ENCODE measurements at places on chromosomes 4 and X.

DNA sequence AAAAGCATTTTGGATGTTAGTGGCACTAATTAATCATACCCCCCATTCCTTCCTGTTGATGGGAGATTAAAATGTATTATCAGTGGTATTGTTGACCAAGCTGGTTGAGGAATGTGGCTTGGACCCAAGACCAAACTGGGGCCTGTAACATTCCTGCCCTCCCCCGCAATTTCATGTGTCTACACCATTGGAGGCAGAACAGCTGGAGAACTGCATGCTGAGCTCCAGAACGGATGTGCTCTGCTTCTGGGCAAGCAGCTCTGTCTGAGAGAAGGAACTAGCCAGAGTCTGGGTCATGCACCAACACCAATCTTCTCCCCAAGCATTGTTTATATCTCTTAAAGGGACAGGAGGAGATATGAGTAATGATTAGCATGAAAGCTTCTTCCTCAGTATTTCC is 185.5 kb downstream of the CEP135 start:
- no peak for DNase-seq

DNA sequence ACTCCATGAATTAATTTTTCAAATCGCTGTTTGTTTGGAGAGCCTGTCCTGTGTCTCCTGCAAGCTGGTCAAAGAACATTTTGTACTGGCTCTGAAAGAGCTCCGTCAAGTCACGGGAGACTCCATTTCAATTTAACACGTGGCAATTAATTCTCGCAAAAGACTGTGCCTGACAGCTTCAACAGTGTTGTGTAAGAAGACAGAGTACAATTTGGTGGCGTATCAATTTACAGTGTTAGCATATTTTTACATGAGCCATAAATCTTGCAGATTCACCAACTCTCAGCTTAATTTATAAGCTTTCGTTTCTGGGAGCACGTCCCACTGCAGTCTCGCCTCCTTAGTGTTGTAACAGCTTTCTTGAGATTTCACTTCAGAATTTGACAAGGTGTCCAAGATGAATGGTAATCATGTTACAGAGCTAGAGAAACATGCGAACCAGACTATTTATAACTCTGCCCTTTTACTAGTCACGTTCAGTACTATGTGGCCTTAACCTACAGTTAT is 70.8 kb downstream of the RWDD4 start:
- peak; percentile 59 for DNase-seq

GRCh38 chrX:42028109-42028508 is 104.8 kb upstream of the CASK start:
- DNase-seq = no peak

GRCh38 chr4:123397144-123398065 is 810 bp downstream of the SPRY1 start:
- no peak for DNase-seq

DNA sequence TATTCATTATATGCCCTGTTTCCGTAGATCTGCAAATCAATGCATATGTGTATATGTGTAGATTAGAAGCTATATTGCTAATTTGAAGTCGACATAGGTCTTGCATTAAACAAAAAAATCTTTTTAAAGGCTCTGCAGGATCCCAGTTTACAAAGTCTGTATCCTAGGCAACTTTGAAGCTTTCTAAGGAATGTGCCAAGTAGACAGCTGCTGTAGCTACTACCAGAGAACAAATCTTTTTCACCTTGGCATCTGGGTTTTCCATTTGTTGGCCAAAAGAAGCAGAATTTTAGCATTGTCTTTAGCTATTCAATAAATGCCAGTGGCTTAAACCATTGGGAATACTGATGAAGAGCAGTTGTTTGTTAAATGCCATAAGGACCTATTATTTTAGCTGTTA is 88.0 kb downstream of the NAA11 start:
- no peak for DNase-seq

DNA sequence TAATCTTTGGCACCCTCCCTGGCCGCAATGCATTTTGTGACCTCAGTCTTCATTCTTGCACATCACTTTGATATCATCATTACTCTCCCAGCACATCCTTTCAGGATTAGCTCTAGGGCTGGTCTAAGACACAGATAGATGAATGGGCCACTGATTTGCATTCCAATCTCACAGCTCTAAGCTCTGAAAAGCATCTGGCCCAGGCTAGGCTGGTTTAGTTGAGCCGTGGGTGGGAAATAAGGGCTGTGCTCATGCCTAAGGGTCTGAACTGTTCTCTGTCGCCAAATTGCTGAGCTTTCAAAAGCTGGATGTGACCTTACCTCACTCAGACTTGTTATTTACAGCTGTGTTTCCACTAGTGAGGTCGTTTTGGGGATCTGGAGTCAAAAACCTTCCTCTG is 30.0 kb upstream of the SLC9A7 start:
- DNase-seq = no peak

GRCh38 chrX:101759000-101759399 is 99.3 kb upstream of the ARMCX2 start:
- peak; percentile 10 for DNase-seq

- no peak for DNase-seq
Observed at GRCh38 chrX:76538860-76539259, 111.3 kb downstream of the MAGEE1 start.

GRCh38 chr4:26194764-26195163 is 126.0 kb upstream of the RBPJ start:
- no peak for DNase-seq

DNA sequence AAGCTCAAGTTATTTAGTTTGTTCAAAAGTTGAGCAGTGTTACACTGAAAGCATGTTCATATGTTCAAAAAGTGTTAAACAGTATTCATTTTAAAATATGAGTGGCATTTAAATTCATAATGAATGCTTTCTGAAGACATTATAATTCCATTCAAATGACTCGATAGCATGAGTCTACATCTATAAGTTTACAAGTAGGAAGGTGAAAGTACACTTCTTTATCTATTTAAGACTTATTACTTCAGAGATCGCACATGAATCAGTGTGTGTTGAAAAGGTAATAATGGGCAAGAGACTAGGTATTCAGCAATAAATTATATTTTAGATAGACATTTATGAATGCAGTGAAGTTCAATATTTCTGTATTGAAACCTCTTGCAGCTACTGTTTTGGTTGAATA is 456.1 kb downstream of the GRXCR1 start:
- no peak for DNase-seq

- peak; percentile 28 for DNase-seq
Observed at GRCh38 chr4:101835121-101835904, 44.8 kb downstream of the BANK1 start.

DNA sequence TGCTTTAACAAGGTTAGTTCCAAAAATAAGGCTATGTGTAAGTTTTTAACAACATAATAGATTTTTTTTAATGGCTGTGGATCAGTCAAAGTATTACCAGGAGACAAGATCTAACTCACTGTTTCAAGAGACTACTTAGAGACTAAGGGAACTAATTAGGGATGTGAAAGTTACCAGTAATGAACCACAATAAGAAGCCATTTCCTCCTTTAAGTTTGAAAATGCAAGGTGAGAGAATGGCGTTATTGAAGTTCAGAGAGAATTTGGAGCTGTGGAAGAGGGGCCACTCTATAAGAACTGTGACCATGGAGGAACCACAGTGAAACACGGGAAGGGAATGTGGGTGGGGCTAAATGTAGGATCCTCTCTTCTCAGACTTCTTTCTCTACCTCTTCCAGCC is 624.2 kb downstream of the GLUD2 start:
- DNase-seq = no peak

GRCh38 chr4:94544811-94545210 is 93.1 kb downstream of the PDLIM5 start:
- DNase-seq = no peak

GRCh38 chr4:8913121-8913857 is 41.6 kb upstream of the HMX1 start:
- DNase-seq = no peak

- no peak for DNase-seq
Observed at GRCh38 chr4:76630741-76631140, 195.7 kb downstream of the SHROOM3 start.

DNA sequence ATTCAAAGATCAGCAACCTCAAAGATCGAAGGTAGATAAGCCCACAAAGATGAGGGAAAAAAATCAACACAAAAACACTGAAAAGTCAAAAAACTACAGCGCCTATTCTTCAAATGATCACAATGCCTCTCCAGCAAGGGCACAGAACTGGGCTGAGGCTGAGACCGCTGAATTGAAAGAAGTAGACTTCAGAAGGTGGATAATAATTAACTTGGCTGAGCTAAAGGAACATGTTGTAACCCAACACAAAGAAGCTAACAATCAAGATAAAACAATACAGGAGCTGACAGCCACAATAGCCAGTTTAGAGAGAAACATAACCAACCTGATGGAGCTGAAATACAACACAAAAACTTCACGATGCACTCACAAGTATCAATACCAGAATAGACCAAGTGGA is 231.1 kb downstream of the STPG2 start:
- no peak for DNase-seq

GRCh38 chr4:140637836-140638235 is 69.1 kb upstream of the UCP1 start:
- DNase-seq = no peak

- DNase-seq = no peak
Observed at GRCh38 chr4:17763416-17763815, 18.0 kb downstream of the FAM184B start.

DNA sequence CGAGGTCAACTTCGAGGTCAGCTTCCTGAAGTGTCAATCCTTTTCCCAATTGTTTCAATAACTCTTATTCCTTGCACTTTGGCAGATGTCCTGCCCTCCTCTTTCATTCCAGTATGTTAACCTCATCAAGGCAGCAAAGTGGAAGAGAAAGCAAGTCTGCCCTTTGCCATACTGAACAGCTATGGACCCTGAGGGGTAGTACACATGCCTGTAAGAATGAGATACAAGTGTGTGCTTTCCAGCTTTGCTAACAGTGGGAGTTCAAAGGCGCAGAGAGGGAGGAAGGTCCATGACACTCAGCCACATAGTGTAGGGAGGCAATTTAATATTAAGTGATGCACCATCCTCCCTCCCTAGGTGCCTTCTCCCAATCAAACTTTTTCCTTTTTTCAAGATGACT is 96.4 kb upstream of the ZCCHC13 start:
- no peak for DNase-seq

GRCh38 chr4:61451935-61452334 is 251.8 kb downstream of the ADGRL3 start:
- no peak for DNase-seq

DNA sequence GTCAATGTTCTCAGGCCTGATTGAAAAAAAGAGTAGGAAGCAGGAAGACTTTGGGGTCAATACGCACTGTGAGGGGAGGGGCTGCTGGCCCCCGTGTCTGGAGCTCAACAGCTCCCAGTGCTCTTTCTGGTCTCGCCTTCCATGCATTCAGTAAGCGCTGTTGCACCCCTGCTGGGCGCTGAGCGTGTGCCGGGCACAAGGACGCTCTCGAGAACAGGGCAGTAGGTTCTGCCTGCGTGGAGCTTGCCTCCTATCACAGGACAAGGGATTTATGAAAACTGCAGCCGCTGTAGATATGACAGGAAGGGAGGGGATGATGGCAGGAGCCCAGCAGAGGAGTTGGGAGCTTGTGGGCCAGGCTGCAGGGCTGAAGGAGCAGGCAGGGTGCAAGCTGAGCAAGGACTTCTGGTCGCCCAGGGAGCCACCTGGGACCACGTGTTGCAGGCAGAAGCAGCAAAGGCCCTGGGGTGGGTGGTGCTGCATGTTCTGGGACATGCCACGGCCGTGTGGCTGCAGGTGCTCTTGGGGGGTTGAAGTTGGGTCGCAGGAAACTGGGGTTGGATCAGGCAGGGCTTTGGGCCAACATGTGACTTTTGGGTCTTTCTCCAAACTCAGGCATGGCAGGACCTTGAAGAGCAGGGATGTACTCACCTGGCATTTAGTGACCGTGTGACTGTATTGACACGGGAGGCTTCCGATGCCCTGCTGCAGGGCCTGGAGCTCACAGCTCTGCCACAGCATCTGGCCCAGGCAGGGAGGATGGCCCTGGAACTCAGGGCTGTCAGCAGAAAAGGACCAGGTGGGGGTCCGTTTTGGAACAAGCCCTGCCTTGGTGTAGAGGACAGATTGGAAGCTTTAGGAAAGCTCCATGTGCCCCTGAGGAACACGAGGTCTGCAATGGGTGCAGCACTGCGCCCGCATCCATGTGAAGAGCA is 97.9 kb downstream of the CPZ start:
- no peak for DNase-seq

DNA sequence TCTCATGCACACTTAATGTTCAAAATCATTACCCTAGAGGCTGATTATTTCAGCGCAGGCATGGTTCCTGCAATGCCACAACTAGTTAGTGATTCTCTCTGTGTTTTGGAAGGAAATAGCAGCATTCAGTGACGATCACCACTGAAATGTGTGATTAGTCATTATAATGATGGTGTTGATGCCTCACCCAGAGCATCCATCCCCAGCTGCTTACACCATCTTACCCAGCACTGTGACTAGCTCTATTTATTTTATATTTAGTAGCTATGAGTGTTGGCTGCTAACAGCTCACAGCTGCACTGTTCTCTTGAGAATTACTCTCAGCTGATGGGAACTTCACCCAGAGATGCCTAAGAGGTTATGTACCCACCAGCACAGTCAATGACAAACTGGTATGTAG is 60.5 kb upstream of the TSPAN7 start:
- DNase-seq = no peak

Measured in AG09309 (cell line).